Left colon (tissue), 2 donors: ENCODE measurements at places on chromosomes 1 and 21. TPM values are rescaled to one million over a fixed set of nuclear protein-coding genes. Genes with fewer than 3 reads are reported as not detected.

- no peak for DNase-seq
These were observed 113.5 kb upstream of the ZNF678 start for GRCh38 chr1:227449741-227450441.

GRCh38 chr1:151823175-151823574 is 8.4 kb downstream of the RORC start:
- no peak for DNase-seq

GRCh38 chr1:192986110-192986747 is 72.9 kb downstream of the UCHL5 start:
- DNase-seq, result peak; percentile 14

DNA sequence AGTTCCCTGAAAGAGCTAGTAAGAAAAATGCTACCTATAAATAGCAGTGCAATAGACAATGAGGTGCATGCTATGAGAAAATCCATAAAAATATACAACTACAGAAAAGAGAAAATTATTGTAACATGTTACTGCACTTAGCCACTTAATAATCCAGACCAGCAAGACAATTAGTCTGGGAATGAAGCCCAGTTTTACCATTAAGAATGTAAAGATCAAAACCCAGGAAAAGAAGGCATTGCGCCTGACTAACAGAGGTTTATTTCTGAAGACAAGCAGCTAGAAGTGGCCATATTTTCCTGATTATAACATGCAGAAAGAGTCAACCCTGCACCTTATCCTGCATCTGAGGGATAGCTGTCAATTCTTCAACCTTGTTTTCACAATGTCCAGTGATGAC is 276.4 kb upstream of the PRMT6 start:
- no peak for DNase-seq

- DNase-seq, result peak; percentile 50
These were observed 236.5 kb upstream of the JUN start for GRCh38 chr1:59020151-59020997.

Gene CMPK1
- 216 TPM for total RNA-seq

GRCh38 chr1:220527279-220527907 is 543 bp upstream of the MARK1 start:
- DNase-seq, result peak; percentile 46

Gene RASSF5
- 7.7 TPM for total RNA-seq

- no peak for DNase-seq
These were observed 3.3 kb downstream of the PDZK1IP1 start for GRCh38 chr1:47186267-47187185.

Gene STYXL2
- total RNA-seq, result not detected

Gene KRTAP21-2
- total RNA-seq, result not detected
